ENCODE measurements at places on chromosomes 5 and 9.

DNA sequence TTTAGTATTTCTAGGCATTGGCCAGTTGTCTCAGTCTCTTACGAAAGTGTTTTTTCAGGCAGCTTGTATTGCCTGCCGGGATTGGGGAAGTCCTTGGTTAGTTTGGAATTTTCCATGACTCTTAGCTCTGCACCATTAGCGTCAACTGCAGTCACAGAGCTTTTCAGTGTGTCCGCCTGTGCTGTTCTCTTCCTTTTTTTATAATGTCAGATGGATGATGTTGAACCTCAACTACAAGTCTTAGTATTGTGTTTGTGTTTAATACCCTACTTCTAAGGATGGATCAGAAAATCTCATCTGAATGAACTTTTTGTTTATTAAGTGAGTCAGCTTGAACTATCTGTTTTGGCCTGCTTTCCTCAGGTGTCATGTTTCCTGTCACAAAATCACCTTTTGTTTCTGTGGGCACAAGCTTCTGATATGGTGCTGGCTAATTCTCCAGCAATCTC, 33.1 kb downstream of the ATP6V0E1 start:
- no peak for DNase-seq

GRCh38 chr9:98657897-98658296, 50.8 kb downstream of the GABBR2 start:
- DNase-seq = no peak

GRCh38 chr5:172868924-172869591, 35.0 kb downstream of the ERGIC1 start:
- DNase-seq = no peak

DNA sequence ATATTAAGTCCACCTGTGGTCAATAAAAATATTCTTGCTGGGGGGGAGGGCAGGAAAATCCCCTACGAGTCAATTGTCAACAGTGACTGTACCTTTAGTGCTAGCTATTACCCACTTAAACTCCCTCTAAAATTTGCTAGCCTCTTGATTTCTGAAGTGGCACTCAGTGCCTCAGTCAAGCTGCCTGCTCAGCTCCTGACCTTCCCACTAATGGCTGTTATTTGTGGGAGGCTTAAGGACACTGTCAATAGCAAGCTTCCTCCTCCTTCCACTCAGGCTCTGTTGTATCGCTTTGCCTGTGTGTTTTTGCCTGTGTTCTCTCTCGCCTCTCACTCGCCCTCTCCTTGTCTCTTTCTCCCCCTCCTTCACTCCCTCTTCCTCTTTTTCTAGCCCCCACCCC, 140.8 kb downstream of the BNC2 start:
- DNase-seq = no peak
